ENCODE measurements at places on chromosomes 1 and 21. TPM values are rescaled to one million over a fixed set of nuclear protein-coding genes. Genes with fewer than 3 reads are reported as not detected.

The POU2F1 gene
- total RNA-seq = 2.5 TPM

The SLC5A9 gene
- total RNA-seq = not detected

The KCNE2 gene
- not detected for total RNA-seq

The ASCL5 gene
- 0.10 TPM for total RNA-seq

The FLG2 gene
- total RNA-seq = not detected
